ENCODE measurements at places on chromosomes 5 and 9. TPM values are rescaled to one million over a fixed set of nuclear protein-coding genes. Genes with fewer than 3 reads are reported as not detected.

Gene CEP78
- total RNA-seq: 16.7 TPM

Gene PCDHA9
- total RNA-seq: 0.07 TPM

DNA sequence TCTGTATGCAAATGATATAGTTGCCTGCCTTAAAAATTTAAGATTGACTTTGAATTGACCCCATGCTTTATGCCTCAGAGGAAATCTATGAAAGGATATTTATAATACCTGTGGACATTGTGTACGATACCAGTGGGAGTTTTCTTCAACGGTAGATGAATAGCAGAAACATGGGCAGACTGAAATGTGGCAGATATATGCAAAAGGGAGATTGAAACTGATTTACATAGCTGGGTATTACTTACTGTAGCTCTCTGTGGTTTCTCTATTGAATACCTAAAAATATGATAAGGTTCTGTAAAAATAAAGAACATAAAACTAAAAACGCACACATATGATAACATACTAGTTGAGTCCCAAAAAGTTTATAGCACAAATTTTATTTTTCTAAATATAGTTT is 345.2 kb upstream of the PCSK5 start:
- no peak for DNase-seq

DNA sequence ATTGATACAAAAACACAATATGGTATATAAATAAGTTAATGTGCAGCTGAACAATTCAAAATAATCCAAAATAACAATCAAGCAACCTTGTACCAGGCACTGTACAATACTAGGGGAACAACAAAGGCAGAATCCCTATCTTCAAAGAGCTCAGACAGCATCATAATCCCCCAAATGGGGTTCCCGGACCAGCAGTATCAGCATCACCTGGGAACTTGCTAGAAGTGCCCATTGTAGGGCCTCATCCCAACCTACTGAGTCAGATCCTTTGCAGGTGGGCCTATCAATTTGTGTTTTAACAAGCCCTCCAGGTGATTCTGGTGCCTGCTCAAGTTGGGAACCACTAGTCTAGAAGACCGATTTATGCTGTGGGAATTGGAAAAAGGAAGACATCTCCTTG is 27.1 kb downstream of the SLIT3 start:
- no peak for DNase-seq

DNA sequence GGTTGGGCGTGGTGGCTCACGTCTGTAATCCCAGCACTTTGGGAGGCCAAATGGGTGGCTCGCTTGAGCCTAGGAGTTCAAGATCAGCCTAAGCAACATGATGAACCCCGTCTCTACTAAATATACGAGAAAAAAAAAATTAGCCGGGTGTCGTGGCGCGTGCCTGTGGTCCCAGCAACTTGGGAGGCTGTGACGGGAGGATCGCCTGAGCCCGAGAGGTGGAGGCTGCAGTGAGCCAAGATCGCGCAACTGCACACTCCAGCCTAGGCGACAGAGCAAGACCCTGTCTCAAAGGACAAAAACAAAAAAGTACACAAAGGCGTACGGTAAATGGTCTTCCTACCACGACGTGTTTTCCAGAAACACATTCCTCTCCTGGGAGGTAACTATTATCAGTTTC is 538 bp upstream of the BDP1 start:
- no peak for DNase-seq

- no peak for DNase-seq
Measured at GRCh38 chr5:71809446-71809845, 90.4 kb downstream of the CARTPT start.

GRCh38 chr5:142023836-142024235 is 11.0 kb upstream of the GNPDA1 start:
- no peak for DNase-seq

DNA sequence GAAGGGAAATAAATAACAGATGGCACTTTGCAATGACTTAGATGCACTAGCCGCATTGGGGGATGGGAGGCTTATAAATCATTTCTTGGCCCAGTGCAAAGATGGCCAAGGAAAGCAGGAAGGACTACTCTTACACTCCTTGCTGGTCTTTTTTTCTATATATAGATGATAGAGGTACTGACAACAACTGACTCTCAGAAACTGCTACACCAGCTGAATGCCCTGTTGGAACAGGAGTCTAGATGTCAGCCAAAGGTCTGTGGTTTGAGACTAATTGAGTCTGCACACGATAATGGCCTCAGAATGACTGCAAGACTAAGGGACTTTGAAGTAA is 1.7 kb downstream of the CCNG1 start:
- peak; percentile 44 for DNase-seq

DNA sequence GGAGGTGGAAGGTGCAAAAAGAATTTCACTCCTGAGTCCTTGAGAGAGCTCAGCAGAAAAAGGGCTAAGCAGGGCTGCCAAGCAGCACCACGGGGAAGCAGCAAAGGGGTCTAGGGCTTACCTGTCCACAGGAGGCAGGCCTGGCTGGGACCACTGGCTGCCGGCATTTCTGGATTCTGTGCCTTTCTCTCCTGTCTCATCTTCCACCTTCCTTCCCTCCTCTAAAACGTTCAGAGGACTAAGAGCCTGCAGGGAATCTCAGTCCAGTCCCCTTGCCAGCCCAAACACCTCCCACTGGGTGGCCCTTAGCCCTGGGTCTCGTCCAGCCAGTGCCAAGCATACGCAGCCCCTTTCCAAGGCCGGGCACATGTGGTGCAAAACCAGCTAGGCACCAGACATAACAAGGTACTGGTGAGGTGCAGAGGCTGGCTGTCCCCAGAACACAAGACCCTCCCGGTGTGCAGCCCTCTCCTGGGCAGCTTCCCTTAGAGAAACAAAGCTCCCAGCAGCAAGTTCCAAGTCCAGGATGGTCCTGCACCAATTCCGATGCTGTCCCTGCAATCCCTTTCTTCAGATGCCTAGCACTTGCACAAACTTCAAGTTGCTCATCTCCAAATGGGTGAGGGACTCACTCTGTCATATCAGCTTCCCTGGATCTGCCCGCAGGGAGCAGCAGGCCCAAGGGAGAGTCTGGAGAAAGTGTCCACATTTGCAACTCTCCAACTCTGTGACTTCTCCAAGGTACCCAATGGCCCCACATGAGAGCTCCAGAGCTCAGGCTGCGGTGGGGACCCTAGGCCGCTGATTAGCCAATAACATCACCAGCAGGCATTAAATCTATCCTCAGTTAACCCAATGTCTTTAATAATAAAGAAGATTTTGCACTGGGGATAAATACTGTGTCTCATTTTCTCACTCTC is 126.3 kb downstream of the C5orf15 start:
- no peak for DNase-seq

GRCh38 chr9:27347889-27348288 is 50.9 kb upstream of the EQTN start:
- no peak for DNase-seq

GRCh38 chr9:136056546-136057235 is 38.4 kb downstream of the NACC2 start:
- no peak for DNase-seq
